ENCODE measurements at places on chromosomes 4 and X. TPM values are rescaled to one million over a fixed set of nuclear protein-coding genes. Genes with fewer than 3 reads are reported as not detected.

The TLR1 gene
- total RNA-seq: 1.4 TPM

The PABPC1L2B gene
- total RNA-seq: not detected

GRCh38 chr4:181659876-181660275, 583.3 kb upstream of the TENM3 start:
- H3K27me3 ChIP-seq: peaks cover 10% of the 10 kb centered on the region
- H3K27ac ChIP-seq: no peak overlapping the region
- H3K4me3 ChIP-seq: no peak overlapping the region
- DNase-seq: no peak
- no peaks in the 10 kb centered on the region for H3K4me1 ChIP-seq

GRCh38 chr4:140686796-140687195, 69.4 kb downstream of the TBC1D9 start:
- no peaks in the 10 kb centered on the region for H3K27me3 ChIP-seq
- no peak overlapping the region for H3K4me3 ChIP-seq
- no peaks in the 10 kb centered on the region for H3K36me3 ChIP-seq
- DNase-seq: no peak

- H3K4me3 ChIP-seq: no peak overlapping the region
- peak; percentile 1 for DNase-seq
- no peak overlapping the region for H3K27ac ChIP-seq
- H3K27me3 ChIP-seq: no peaks in the 10 kb centered on the region
- no peaks in the 10 kb centered on the region for H3K4me1 ChIP-seq
Observed at GRCh38 chrX:148049441-148049840, 68.3 kb downstream of the FMR1NB start.

DNA sequence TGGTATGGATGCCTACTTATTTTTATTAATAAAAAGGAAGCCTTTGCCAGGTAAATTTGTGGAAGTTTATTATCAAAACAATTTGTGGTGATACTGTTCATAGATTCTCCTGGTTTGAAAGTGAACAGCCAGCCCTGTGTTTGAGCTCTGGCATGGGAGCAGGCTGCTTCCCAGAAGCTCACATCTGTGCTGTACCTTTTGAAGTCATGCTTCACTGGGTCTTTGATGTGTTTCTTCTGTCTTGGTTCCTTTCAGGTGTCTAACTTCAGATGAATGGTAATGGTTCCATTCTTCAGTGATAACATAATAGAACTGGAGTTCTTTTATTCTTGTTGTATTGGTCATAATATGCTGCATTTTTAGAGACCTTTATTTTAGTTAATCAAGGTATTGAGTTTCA, 85.5 kb downstream of the BMPR1B start:
- H3K4me1 ChIP-seq: no peaks in the 10 kb centered on the region
- H3K27me3 ChIP-seq: no peaks in the 10 kb centered on the region
- no peaks in the 10 kb centered on the region for H3K36me3 ChIP-seq
- no peak overlapping the region for H3K4me3 ChIP-seq
- no peak overlapping the region for H3K27ac ChIP-seq

DNA sequence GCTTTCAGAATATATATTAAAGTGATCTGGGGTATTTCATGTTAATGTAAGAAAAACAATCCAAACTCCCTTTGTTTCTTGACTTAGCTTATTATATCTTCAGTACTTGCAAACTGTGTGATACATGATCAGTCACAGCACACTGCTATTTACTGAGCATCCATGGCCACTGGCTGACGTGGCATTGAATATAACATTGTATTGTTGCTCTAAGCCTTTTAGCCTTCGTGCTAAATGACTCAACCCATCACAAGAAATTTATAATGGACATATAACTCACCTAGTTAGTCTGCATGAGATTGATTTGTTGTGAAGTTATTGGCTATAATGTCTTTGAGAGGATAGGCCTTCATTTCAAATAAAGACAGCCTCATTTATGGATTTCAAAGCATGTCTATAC, 642.6 kb downstream of the IL1RAPL1 start:
- no peak for DNase-seq
- no peaks in the 10 kb centered on the region for H3K4me1 ChIP-seq
- H3K27me3 ChIP-seq: no peaks in the 10 kb centered on the region
- no peak overlapping the region for H3K4me3 ChIP-seq
- H3K36me3 ChIP-seq: no peaks in the 10 kb centered on the region

- no peak for DNase-seq
- no peak overlapping the region for H3K4me3 ChIP-seq
- H3K36me3 ChIP-seq: no peaks in the 10 kb centered on the region
- no peaks in the 10 kb centered on the region for H3K27me3 ChIP-seq
- peaks cover 44% of the 10 kb centered on the region for H3K4me1 ChIP-seq
Observed at GRCh38 chrX:49992853-49993252, 70.5 kb downstream of the CLCN5 start.

DNA sequence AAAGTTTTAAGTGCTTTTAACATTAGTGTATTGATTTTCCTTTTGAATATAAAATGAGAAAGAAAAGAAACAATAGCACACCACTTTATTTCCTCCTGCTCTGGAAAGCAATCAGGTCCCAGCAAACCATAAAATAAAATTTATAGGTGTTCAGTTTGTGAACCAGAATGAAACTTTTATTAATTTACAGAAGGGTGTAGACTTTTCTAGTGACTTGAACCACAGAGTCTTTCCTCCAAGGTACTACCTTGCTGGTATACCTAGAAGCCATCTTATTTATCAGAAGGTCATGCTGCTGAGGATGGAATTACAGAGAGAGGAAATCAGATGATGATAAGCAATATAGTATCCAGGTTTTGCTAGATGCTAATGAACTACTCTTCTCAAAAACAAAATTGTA, 27.6 kb upstream of the RPS6KA3 start:
- DNase-seq: no peak
- no peak overlapping the region for H3K27ac ChIP-seq
- H3K27me3 ChIP-seq: no peaks in the 10 kb centered on the region
- H3K4me1 ChIP-seq: no peaks in the 10 kb centered on the region
- H3K36me3 ChIP-seq: no peaks in the 10 kb centered on the region
- H3K4me3 ChIP-seq: no peak overlapping the region

- no peak overlapping the region for H3K4me3 ChIP-seq
- H3K27me3 ChIP-seq: no peaks in the 10 kb centered on the region
- no peak overlapping the region for H3K27ac ChIP-seq
- H3K4me1 ChIP-seq: peaks cover 19% of the 10 kb centered on the region
- H3K36me3 ChIP-seq: no peaks in the 10 kb centered on the region
Observed at GRCh38 chr4:113636877-113637276, 124.7 kb downstream of the CAMK2D start.

- H3K27ac ChIP-seq: no peak overlapping the region
- no peak for DNase-seq
- no peak overlapping the region for H3K4me3 ChIP-seq
- H3K4me1 ChIP-seq: no peaks in the 10 kb centered on the region
Observed at GRCh38 chrX:349196-349595, 30.6 kb upstream of the GTPBP6 start.

GRCh38 chr4:144646523-144647094, 653 bp downstream of the HHIP start:
- no peaks in the 10 kb centered on the region for H3K27me3 ChIP-seq
- H3K4me1 ChIP-seq: no peaks in the 10 kb centered on the region
- H3K27ac ChIP-seq: no peak overlapping the region
- no peak for DNase-seq

DNA sequence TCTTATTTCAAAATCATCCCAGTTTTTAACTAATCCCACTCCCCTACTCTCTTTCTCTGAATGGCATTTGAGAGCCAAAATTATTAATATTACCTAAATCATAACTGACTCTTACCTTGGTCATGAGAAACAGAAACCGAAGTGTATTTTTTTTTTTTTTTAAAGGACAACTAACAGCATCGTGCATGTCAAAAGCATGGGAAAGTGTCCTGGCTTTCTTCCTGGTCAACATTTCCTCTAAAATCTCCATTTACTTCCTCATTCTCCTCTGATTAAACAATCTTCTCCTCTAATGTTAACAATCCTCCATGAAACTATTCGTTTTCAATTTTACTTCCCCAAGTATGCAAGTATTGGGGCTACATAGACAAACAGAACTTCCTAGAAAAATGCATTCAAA, 2.1 kb upstream of the STS start:
- no peaks in the 10 kb centered on the region for H3K4me1 ChIP-seq
- no peak overlapping the region for H3K4me3 ChIP-seq
- no peaks in the 10 kb centered on the region for H3K27me3 ChIP-seq
- no peak overlapping the region for H3K27ac ChIP-seq
- no peaks in the 10 kb centered on the region for H3K36me3 ChIP-seq
- DNase-seq: no peak

DNA sequence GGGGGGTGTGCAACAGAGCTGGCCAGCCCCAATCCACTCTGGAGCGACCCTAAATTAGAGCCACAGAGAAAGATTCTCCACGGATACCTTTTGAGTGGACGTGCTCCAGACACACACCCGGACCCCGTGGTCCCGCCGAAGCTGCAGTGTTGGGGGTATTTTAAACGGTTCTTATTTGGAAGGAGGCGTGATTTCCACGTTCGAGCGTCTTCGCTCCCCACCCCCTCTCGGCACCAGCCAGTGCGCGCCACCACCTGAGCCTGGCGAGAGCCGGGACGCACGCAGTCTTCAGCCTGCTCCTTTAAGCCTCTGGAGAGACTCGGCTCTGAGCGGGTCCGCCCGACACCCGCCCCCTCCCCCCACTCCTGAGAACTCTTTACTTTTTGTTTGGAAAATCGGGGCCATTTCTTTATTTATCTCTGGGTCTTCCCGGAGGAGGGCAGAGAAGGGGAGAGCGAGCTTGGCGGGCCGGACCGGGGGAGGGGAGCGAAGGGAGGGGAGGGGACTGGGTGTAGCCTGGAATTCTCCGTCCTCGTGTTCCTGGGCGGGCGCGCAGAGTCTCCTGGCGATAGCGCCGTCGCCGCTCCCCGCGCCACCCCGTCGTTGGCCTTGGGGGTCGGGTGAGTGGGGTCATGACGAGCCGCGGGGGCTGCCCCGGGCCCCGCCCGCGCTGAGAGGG, 668 bp upstream of the PTCHD1 start:
- no peak for DNase-seq
- H3K27me3 ChIP-seq: no peaks in the 10 kb centered on the region
- H3K27ac ChIP-seq: no peak overlapping the region
- H3K4me3 ChIP-seq: no peak overlapping the region
- H3K4me1 ChIP-seq: no peaks in the 10 kb centered on the region

DNA sequence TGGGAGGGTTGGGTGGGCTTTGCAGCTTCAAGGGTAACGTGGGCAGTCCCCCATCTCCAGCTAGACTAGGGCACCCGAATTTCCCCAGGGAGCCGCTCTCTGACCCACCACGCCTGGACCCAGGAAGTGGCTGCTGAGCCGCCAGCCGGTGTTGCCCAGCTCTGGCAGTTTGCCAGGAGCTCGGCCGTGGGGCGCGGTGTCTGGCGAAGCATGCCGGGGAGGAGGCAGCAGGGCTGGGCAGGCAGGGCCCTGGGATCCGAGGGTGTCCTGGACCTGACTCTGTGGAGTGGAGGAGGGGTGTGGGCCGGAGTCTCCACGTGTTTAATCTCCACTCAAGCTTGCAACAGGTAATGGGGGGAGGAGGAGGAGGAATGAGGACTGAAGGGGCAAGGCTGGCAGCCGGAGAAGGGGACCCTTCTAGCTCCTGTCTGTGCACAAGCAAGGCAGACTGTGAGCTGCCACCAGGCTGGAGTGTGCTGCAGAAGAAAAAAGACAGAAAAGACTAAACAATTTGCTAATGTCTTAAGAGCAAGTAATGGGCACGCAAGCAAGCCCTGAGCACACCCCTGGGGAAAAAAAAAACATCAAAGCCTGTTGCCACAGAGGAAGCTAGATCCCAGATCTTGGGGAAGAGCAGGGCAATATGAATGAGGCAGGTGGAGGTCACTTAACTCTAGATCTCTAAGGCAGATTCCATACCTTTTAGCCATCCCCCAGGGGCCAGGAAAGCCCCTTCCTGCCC, 2.4 kb downstream of the LONRF3 start:
- DNase-seq: no peak
- H3K36me3 ChIP-seq: no peaks in the 10 kb centered on the region
- peaks cover 11% of the 10 kb centered on the region for H3K4me1 ChIP-seq
- 0 out of 2 replicates have a peak overlapping the region, but pooled peaks have one; percentile 22 for H3K27ac ChIP-seq
- H3K27me3 ChIP-seq: no peaks in the 10 kb centered on the region

DNA sequence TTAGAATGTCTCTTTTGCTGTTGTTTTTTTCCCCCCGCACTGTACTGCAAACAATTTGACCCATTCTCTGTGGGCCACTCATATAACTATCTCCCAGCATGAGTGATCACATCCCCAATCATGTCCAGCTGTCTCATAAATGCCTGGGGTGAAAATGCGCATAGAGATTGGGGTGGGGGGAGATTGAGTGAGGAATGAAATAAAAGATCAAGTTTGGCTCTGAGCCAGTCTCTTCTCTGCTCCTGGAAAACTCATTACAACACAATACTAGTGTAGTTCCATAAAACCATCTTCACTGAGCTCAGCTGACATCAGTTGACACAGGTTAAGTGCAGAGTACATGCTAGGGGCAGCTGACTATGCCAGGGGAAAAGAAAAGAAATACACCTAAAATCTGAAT, 96.9 kb downstream of the EGF start:
- no peaks in the 10 kb centered on the region for H3K36me3 ChIP-seq
- no peak overlapping the region for H3K4me3 ChIP-seq
- no peaks in the 10 kb centered on the region for H3K27me3 ChIP-seq
- H3K4me1 ChIP-seq: no peaks in the 10 kb centered on the region
- DNase-seq: no peak

- H3K4me3 ChIP-seq: no peak overlapping the region
- H3K36me3 ChIP-seq: no peaks in the 10 kb centered on the region
- no peak for DNase-seq
- H3K27me3 ChIP-seq: no peaks in the 10 kb centered on the region
Observed at GRCh38 chr4:86482306-86483172, 111.6 kb upstream of the PTPN13 start.

DNA sequence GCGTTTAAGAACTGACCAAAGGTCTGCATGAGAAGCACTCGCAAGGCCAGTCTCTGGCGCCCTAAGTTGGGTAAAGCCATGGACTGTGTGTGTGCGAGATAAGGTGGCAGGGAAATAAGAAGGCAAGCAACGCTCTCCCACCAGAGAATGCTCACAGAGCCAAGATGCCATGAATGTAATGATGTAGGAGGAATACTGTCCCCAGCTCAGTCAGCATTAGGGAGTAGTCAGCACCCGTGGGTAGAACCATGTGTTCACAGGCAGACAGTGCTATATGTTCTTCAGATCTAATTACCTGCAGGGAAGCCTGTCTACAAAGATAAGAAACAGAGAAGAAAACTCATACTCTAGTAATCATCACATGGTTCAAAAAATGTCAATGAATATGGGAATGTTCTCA, 68.8 kb downstream of the SEC24D start:
- H3K36me3 ChIP-seq: peaks cover 7% of the 10 kb centered on the region
- no peaks in the 10 kb centered on the region for H3K27me3 ChIP-seq
- no peak for DNase-seq
- no peak overlapping the region for H3K4me3 ChIP-seq

Measured in HCT116 (cell line).